ENCODE measurements at places on chromosomes 5 and 9.

GRCh38 chr5:104903941-104904340 is 1341.4 kb upstream of the NUDT12 start:
- no peak for DNase-seq

DNA sequence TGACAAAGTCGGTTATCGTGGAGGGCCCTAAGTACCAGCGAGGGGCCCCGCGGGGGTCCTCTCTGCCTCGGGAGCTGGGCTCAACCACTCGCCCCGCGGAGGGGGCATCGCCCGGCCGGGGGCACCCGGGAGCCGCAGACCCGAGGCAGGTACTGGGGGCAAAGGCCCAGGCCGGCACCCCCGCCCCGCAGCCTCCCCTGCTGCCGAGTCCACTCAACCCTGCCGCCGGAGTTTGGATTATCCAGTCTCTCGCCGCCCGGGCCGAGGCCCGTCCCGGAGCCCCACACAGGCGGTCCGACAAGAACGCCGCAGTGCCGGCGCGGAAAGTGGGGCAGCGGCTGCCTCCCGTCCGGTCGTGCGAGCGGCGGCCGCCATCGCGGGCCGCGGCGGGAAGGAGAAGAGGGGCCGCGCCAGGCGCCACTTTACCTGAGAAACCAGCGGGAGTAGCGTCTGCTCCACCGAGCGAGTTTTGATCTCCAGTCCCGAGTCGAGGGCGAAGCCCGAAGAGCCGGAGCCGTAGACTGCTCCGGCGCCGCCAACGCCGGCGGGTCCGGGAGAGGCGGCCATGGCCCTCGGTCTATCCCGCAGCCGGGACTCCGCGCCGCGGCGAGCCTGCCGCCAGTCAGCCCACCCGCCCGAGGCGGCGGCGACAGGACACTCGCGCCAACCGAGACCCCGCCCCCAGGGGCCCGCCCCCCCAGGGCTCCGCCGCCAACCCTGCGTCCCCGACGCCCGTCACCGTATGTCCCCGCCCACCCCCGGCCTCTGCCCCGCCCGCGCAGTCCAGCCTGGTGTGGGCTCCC is at the start of gene CTNNAL1:
Gene CTNNAL1, minus strand, starts transcription at position 624 of the 803 bp plus-strand sequence. Its CDS starts 57 bp downstream, at position 567.
- peak; percentile 82 for DNase-seq

DNA sequence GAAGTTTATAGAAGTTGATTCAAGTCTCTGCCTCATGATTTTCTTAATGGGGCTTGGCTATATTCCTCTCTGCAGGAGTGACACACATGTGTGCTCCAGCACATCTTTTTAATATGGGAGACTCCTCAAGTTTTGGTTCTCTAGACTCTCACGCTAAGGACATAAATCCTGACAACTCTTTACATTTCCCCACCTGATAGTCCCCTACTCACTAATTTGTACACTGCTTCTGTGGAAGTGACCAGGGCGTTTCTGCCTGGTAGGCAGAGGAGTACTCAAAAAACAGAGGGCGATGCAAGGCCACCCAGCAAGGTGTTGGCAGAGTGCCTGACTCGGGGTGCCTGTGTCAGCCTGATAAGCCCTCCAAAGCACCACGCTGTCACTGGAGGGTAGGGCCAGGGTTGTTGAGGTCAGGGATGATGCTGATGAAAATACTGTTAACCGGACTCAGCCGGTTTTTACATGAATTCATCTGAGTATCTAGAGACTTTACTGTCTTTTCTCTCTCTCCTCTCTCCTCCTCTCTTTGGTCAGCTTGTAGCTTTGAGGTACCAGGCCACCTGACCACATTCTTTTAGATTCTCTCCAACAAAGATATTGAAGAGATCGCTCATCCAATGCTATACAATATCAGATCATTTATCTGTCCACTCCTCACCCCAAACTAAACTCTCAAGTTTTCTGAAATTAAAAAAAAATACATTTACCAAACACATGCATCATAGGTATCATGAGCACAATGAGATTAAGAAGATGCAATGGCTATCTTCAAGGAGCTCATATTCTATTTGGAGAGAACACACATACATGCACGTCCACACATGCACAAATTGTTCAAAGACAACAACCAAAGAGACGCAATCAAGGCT is 205.2 kb downstream of the PIK3R1 start:
- no peak for DNase-seq

GRCh38 chr5:56291661-56292374 is 58.7 kb upstream of the ANKRD55 start:
- DNase-seq = no peak

DNA sequence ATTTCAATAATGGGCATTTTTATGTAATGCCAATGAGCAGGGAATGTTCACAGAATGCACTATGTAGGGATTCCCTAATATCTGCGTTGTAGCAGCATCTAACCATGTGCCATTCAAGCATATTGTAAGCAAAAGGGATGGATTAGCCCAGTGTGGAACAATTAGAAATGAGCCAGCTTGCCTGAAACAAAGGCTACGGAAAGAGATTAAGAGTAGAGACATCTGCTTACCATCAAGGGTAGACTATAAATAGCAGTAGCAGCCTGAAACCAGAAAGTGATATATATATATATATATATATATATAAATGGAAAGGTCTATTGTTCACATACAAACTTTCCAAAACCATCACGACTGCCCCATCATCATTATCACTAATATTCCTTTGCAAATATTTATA is 31.9 kb upstream of the CEP120 start:
- no peak for DNase-seq
